ENCODE measurements at places on chromosomes 12 and 14. TPM values are rescaled to one million over a fixed set of nuclear protein-coding genes. Genes with fewer than 3 reads are reported as not detected.

Gene AHNAK2
- 12.7 TPM for polyA plus RNA-seq

Gene SIX1
- 59.4 TPM for polyA plus RNA-seq

Gene PLEKHD1
- 0.68 TPM for polyA plus RNA-seq

Gene SLC6A12
- 0.90 TPM for polyA plus RNA-seq

Gene ATP6V1D
- polyA plus RNA-seq = 67.5 TPM

Gene ABCC9
- polyA plus RNA-seq = 83.9 TPM

Gene HOXC4
- 9.1 TPM for polyA plus RNA-seq
